ENCODE measurements at places on chromosomes 7 and 10. TPM values are rescaled to one million over a fixed set of nuclear protein-coding genes. Genes with fewer than 3 reads are reported as not detected.
A peak's percentile ranks its signal among the peaks of the same experiment; 100 is the strongest.

EFCAB10 gene
- not detected for total RNA-seq

CFAP70 gene
- total RNA-seq: 0.71 TPM

MEIG1 gene
- 1.1 TPM for total RNA-seq

EPO gene
- not detected for total RNA-seq

ZNF467 gene
- 0.23 TPM for total RNA-seq

NEBL gene
- 0.05 TPM for total RNA-seq

CFAP43 gene
- total RNA-seq: 0.09 TPM

CLRN3 gene
- total RNA-seq: not detected

SUN3 gene
- total RNA-seq: not detected

SYNPO2L gene
- not detected for total RNA-seq

CCL24 gene
- total RNA-seq: not detected

NRCAM gene
- 0.60 TPM for total RNA-seq

VAX1 gene
- not detected for total RNA-seq

RBP4 gene
- total RNA-seq: not detected

POLR2J2 gene
- total RNA-seq: 38.2 TPM

GRCh38 chr10:72407471-72407870 is 52.8 kb upstream of the DNAJB12 start:
- no peak overlapping the region for H3K27ac ChIP-seq
- no peaks in the 10 kb centered on the region for H3K27me3 ChIP-seq
- H3K4me1 ChIP-seq: peaks cover 5% of the 10 kb centered on the region
- H3K36me3 ChIP-seq: peaks cover 9% of the 10 kb centered on the region

DNA sequence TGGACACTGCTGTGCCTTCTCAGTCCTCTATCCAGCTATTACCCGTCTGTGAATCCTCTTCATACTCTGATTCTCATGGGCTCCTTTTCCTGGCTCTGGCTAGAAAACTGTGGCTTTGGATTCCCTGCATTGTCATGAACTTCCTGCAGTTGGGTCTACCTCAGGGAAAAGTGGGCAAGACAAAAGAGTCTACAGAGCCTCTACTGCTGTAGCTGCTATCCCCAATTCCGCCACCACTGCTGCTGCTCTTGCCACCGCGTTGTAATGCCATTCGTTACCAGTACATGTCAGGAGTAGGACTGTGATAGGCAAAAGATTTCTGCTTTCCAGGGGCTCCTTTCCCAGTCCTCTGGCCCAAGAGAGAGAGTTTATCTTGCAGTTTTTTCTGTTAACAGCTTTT is 23.9 kb upstream of the PPP1R17 start:
- H3K4me3 ChIP-seq: no peak overlapping the region
- H3K4me1 ChIP-seq: no peaks in the 10 kb centered on the region
- DNase-seq: no peak
- no peaks in the 10 kb centered on the region for H3K36me3 ChIP-seq
- no peaks in the 10 kb centered on the region for H3K27me3 ChIP-seq
- no peak overlapping the region for H3K27ac ChIP-seq

DNA sequence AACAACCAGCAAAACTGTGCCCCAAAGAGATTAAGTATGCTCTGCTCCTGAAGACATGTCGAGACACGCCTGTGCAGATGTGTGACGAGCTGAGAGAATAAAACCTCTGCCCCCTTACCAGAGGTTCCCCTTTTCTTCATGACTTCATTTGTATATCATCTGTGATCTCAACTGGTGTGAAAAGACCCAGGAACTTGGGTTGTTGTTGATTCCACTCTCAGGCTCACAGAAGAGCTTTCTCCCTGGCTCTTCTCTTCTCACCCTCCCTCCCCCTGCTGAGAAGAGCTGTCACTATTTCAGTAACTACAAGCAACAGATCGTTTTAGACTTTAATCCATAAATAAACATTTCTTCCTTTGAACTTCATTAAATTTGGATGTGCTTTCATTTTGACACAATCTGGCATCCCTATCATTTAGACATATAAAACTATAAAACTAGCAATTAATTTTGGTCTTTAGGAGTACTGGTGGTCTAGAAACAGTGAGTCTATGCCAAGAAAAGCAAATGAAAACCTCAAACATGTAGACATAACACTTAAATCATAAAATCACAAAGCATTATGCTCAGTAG is 179.3 kb upstream of the FZD8 start:
- H3K27me3 ChIP-seq: peaks cover 2% of the 10 kb centered on the region
- no peak overlapping the region for H3K4me3 ChIP-seq
- H3K27ac ChIP-seq: no peak overlapping the region
- no peaks in the 10 kb centered on the region for H3K4me1 ChIP-seq
- H3K36me3 ChIP-seq: no peaks in the 10 kb centered on the region
- no peak for DNase-seq

DNA sequence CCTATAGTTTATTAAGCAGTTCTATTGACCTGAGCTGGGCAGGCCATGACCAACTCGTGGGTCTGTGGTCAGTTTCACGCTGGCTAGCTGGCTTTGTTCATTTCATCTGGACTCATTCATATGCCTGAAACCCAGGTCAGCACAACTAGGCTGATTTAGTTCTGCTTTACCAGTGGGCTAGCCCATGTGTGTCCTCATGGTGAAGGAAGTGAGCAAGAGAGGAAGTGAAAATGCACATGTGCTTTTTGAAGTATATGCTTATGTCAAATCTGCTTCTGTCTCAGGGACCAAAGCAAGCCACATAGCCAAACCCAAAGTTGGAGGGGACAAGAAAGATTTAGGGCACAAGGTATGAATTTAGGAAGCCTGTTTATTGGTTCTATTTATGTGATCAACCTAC is 154.5 kb downstream of the RNF133 start:
- no peak overlapping the region for H3K4me3 ChIP-seq
- H3K4me1 ChIP-seq: no peaks in the 10 kb centered on the region
- no peak overlapping the region for H3K27ac ChIP-seq
- no peak for DNase-seq
- no peaks in the 10 kb centered on the region for H3K36me3 ChIP-seq

DNA sequence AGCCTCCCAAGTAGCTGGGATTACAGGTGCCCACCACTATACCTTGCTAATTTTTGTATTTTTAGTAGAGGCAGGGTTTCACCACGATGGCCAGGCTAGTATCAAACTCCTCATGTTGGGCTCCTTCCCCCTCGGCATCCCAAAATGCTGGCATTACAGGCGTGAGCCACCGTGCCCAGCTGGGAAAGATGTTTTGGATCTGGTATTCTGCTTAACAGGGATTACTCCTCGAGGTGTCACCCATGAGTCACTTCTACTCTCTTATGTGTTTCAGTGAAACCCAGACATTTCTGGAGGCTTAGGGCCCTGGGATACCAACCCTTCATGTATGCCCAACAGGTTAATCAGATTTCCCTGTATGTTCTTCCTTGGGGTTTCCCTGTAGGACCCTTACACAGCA is 11.8 kb upstream of the OPN4 start:
- no peak overlapping the region for H3K4me3 ChIP-seq
- H3K27me3 ChIP-seq: peaks cover 8% of the 10 kb centered on the region
- no peaks in the 10 kb centered on the region for H3K36me3 ChIP-seq

DNA sequence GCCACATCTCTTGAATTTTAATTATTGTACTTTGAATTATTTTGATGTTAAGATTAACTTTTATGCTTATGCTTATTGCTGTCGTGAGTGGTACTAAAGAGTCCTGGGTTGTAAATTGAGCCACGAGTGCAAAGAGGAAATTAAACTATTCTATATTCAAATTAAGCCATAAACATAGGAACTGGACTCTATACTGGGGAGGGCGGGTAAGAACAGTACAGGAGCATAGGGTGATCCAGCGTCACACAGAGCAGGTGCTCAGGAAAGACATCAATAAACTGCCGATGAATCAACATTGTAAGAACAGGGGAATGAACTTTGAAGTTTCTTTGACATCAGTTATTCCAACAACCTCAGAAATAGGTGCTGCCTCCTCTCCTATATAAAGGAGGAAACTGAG is 219.6 kb downstream of the CACNB2 start:
- no peaks in the 10 kb centered on the region for H3K36me3 ChIP-seq
- H3K27me3 ChIP-seq: peaks cover 4% of the 10 kb centered on the region
- DNase-seq: no peak
- H3K4me3 ChIP-seq: no peak overlapping the region
- H3K4me1 ChIP-seq: no peaks in the 10 kb centered on the region
- no peak overlapping the region for H3K27ac ChIP-seq

GRCh38 chr7:20927976-20928375 is 141.3 kb upstream of the SP8 start:
- no peak overlapping the region for H3K27ac ChIP-seq
- no peak overlapping the region for H3K4me3 ChIP-seq
- no peak for DNase-seq
- H3K36me3 ChIP-seq: no peaks in the 10 kb centered on the region

DNA sequence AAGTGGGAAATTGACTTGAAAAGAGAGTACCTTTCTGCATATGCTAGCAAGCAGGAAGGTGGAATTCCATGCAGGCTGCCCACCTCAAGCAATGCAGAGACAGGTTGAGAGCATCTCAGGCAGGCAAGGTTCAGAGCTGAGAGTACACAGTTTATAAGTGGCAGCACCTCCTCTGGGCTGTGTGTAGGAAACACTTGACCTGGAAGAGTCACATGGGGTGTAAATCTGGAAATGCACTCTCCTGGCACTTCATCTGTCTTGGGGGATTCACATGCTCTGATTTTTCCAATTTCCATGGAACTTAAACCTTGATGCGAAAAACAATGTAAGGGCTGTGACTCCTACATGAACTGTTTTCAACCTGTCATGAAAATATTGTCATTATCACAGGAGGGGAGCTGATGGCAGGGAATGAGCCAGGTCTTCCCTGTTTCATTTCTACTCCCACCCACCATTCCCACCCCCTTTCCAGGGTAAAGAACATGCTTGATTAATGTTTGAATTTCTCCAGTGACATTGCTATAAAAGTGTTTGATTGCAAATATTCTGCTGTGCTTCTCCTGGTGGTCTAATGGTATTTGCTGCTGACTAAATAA is 328.3 kb downstream of the BICC1 start:
- no peaks in the 10 kb centered on the region for H3K36me3 ChIP-seq
- no peaks in the 10 kb centered on the region for H3K4me1 ChIP-seq
- H3K4me3 ChIP-seq: no peak overlapping the region
- DNase-seq: no peak

- H3K4me3 ChIP-seq: no peak overlapping the region
- no peak overlapping the region for H3K27ac ChIP-seq
- peaks cover 6% of the 10 kb centered on the region for H3K27me3 ChIP-seq
- H3K4me1 ChIP-seq: peaks cover under 1% of the 10 kb centered on the region
- DNase-seq: no peak
Measured at GRCh38 chr7:24341691-24342413, 57.9 kb downstream of the NPY start.

DNA sequence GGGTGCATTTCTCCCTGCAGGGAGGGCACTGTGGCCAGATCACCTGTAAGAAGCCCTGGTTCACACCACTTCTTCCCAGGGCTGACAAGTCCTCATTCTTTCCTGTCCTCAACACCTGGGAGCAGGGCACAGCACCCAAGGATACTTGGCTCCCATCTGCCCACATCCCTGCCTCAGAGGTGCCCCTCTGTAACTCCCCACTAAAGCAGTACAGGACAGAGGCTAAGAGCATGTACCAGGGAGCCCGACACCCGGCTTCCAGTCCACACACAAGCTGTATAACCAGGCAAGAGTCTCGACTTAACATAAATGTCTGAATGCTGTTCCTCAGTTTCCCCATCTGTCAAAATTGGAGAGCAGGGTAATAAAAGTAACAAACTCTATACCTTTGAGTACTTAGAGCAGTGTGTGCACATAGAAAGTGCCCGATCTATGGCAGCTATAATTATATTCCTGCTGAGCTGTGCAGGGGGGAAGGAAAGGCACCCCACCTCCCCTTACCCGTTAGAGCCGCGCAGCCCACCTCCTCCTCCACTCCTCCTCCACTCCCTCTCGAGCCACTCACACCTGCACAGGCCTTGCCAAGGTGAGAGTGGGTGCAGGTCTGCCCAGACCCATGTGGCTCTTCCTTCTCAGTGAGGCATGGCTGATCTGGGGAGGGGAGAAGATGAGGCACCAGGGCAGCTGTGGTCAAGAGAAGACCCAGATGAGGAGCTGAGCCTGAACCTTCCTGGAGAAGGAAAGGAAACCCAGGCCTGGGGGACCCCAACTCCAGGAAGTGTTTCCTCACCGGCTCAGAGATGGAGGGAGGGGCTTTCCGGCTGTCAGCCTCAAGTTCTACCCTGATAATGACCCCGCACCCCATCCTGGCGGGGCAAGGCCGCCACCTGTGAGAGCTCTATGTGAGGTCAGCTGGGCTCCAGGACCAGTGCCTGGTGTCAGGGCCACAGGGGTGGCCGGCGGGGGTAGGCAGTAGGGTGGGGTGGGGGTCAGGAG is 22.6 kb downstream of the PODXL start:
- no peaks in the 10 kb centered on the region for H3K36me3 ChIP-seq
- H3K27me3 ChIP-seq: peaks cover under 1% of the 10 kb centered on the region
- no peak overlapping the region for H3K4me3 ChIP-seq
- H3K27ac ChIP-seq: no peak overlapping the region

DNA sequence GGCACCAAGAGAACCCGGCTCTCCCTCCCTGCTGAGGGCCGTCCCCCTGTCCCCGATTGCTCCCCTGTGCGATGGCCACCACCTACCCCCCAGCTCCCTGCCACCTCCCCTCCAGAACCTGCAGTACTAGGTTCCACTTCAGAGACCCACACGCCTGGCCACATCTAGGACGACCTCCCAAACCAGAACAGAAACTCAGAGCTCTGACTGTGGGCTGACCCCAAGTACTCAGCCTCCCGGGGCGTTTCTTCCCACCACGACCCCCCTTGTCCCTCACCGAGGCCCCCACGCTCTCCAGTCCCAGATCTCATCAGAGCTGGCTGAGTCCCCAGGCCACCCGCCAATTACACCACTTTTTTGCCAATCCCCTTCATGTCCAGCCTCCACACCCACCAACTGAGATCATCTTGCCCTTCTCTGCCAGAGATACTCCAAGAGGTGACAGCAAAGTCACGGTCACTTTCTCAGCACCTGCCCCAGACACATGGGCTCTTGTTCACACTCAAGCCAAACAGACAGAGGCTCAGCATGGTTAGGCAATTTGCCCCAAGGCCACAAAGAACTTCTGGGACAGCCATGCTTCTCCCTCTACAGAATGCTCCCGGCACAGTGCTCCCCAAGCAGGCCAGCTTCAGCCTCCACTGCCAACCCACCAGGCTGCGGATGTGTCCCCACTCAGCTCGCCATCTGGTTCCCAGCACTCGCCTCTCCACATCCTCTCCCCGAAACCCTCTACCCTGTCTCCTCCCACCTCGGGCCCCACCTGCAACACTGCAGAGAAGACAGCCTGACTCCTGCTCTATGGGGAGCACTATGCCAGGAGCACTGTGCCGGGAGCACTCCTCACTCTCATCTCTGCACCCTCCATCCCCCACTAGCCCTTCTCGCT is 4.7 kb downstream of the TMEM120A start:
- H3K27ac ChIP-seq: peak overlapping the region; percentile 16
- no peaks in the 10 kb centered on the region for H3K27me3 ChIP-seq
- H3K4me1 ChIP-seq: peaks cover 5% of the 10 kb centered on the region
- no peak for DNase-seq

DNA sequence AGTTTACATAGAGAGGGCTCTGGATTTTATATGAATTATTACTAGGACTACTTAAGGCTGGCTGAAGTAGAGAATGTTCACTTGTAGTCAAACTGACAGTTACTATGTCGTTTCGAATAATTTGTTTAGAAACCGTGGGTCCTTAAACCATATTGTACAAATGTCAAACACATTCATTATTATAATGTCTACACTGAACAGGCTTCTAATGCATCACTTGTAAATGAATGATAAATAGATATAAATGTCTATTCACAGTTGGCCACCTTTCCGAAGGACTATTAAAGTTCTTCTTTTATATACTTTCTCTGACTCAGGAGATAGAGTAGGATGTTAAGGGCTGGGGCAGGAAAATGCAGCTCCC is 95.3 kb downstream of the SEMA3D start:
- no peak overlapping the region for H3K4me3 ChIP-seq
- no peak for DNase-seq
- H3K4me1 ChIP-seq: no peaks in the 10 kb centered on the region
- H3K27me3 ChIP-seq: no peaks in the 10 kb centered on the region
- no peak overlapping the region for H3K27ac ChIP-seq
